ENCODE measurements at places on chromosomes 1 and 21.

GRCh38 chr1:61442544-61442943 is 282.4 kb downstream of the TM2D1 start:
- DNase-seq, result no peak

GRCh38 chr21:39238275-39238674 is 55.0 kb upstream of the PSMG1 start:
- DNase-seq, result no peak

GRCh38 chr1:202834771-202835547 is 24.2 kb downstream of the PCAT6 start:
- DNase-seq, result no peak

DNA sequence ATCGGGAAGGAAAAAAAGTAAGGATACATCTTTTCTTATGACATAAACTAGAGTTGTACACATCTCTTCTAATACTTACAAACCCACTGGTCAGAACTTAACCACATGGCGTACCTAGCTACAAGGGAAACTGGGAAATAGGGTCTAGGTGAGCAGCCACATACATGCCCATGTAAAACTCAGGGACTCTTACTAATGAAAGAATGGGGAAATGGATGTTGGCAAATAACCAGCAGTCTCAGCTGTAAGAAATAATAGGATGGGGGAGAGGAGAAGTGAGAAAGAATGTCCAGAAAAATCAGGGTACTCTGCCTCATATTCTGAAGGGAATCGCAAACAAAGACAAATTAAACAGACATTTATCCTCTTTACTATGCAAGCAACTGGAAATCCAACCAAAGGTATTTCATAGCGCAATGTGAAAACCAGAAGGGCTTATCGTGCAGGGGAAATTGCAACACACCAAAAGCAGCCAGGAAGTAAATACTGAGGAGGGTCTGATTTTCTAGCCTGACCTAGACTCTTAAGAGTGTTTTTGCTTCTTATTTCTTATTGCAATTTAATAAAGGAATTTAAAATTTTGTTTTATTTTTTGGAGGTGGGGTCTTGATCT is 17.5 kb downstream of the GTF2B start:
- no peak for DNase-seq

DNA sequence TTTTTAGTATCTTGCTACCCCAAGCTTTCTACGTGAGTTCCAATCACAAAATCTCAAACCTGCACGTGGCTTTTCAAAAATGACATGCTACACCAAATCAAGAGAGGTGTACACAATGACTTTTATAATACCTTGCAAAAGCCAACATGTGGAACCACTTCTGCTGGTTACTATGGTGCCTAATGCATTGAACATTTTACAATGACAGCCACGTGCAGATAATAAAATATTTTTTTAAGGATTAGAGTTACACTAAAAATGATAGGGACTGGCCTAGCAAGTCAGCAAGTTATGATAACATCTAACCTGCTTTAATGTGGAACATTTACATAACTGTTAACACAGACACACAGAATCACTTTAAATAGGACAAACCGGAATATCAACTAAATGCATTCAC is 30.2 kb downstream of the EYA3 start:
- no peak for DNase-seq

- DNase-seq, result no peak
Observed at GRCh38 chr21:35619184-35619583, 441.1 kb downstream of the SETD4 start.

GRCh38 chr1:23908453-23909341 is 4.5 kb downstream of the CNR2 start:
- DNase-seq, result no peak

DNA sequence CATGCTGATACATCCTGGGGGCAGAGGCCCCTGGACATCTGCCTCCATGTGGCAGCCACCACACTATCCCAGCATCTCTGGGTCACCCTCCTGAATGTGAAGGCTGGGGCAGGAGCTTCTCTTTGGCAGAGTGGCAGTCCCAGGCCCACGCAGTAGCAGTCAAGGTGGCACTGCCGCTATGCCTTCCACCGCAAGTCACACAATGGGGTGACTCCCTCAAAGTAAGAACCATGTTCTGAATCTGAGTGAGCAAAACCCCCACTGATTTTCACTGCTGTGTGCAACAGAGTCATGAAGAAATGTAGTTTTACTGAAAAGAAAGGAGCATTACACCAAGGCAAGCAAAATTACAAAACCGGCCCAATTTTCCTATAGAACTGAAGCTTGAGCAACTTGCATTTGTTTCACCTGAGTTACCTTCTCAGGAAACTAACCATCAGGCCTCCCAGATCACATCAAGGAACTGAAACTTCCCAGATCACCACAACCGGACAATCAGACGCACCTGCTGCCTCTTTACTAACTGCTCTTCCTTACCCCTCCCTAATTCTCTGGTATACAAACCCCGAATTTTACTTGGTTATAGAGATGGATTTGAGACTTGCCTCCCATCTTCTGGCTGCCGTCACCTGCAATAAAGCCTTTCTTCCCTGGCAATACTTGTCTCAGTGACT is 102.6 kb downstream of the PCP4 start:
- DNase-seq, result no peak
